ENCODE measurements at places on chromosomes 16 and 17.

- DNase-seq: peak; percentile 82
Observed at GRCh38 chr16:85309656-85310587, 197.7 kb upstream of the CIBAR2 start.

DNA sequence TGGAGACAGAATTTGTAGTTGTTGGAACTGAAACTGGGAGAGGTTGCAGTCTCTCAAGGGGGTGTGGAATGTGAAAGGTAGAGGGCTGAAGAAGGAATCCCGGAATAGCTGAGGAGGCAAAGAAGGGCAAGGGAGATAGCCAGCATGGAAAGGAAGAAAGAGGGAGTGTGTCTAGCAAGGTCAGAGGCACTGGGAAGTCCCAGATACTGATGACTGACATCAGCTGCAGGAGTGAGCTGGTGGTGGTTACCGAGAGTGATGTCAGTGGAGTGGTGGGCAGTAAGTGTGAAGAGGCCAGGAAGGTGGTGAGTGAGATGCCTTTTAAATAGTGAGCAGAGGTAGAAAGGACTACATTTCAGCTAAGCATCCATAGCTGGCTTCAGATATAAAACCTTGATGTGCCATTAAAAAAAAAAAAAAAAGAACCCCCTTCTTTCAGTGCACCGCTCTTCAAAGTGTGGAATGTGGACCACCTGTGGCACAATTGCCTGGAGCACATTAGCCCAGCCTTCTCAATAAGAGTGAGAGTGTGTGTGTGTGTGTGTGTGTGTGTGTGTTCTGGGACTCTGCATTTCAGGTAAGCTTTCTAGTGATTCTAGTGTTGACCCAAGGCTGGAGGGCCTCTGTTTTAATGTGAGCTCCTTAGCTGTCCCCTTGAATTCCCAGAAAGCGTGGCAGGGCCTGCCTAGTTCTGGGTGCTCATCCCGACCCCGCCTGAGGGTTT is 8.5 kb downstream of the PRMT7 start:
- DNase-seq: no peak

GRCh38 chr17:61863801-61864126 is 436 bp upstream of the BRIP1 start:
- no peak for DNase-seq

GRCh38 chr16:24984101-24984500 is 31.1 kb downstream of the ARHGAP17 start:
- DNase-seq: no peak

- DNase-seq: no peak
Observed at GRCh38 chr17:10727192-10727591, 2.6 kb downstream of the TMEM220 start.

- no peak for DNase-seq
Observed at GRCh38 chr17:17345686-17346427, 42.7 kb downstream of the NT5M start.

DNA sequence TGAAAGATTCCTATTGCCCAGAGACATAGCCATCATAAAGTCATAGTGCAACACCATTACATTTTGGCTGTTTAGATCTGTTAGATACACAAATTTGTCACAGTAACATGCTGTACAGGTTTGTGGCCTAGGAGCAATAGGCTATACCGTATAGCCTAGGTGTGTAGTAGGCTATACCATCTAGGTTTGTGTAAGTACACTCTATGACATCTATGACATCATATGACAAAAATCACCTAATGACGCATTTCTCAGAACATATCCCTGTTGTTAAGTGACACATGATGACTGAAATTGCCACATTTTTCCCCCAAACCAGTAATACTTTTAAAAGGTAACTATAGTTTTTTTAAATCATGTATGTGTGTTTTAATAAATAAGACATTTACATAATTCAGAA is 43.3 kb downstream of the NLK start:
- DNase-seq: no peak

- DNase-seq: no peak
Observed at GRCh38 chr16:5323284-5324141, 225.9 kb upstream of the EEF2KMT start.

- no peak for DNase-seq
Observed at GRCh38 chr16:88701581-88702370, 4.4 kb downstream of the RNF166 start.

GRCh38 chr17:55784666-55785065 is 33.8 kb downstream of the PCTP start:
- DNase-seq: no peak

GRCh38 chr17:74502861-74503260 is 28.4 kb downstream of the CD300LB start:
- no peak for DNase-seq

DNA sequence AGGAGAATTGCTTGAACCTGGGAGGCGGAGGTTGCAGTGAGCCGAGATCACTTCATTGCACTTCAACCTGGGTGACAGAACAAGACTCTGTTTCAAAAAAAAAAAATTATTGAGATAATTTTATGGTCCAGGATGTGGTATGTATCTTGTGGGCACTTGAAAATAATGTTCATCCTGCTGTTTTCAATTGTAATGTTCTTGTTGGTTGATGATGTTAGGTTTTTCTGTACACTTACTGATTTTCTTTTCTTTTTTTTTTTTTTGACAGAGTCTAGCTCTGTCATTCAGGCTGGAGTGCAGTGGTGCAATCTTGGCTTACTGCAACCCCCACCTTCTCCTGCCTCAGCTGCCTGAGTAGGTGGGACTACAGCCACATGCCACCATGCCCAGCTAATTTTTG is 29.7 kb downstream of the TBX21 start:
- DNase-seq: no peak

GRCh38 chr16:81552743-81553079 is 108.1 kb downstream of the CMIP start:
- no peak for DNase-seq

DNA sequence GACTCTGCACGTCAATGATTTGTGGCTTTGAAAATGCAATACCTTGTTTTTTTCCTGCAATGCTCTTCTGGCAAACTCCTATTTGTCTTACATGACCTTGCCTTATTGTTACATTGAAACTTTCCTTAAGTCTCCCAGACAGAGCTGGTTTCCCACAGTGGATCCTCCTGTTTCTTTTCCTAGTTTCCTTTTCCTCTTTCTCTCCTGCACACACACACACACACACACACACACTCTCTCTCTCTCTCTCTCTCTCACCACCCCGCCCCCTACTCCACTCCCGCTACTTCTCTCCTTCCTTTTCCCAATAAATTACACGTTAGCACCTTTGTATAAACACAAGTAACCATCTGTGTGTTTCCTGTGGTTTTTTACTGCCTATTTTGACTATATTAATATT is 2.3 kb downstream of the ORC6 start:
- no peak for DNase-seq

DNA sequence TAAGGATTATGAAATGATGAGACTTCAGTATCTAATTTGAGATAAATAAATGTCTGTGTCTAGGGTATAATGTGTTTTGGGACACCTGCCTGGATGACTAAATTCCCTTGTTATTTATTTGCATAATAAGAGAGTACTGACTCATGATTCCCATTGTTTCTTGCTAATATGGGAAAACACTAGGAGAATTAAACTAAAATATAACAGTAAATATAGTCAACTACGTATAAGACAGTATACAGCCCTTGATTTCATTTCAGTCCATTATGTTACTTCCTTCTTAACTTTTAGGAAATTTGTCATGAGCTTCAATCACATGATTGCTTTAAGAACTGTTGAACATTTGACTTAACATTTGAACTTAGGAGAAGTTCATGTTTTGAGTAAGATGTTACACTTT is 62.4 kb downstream of the VMP1 start:
- no peak for DNase-seq

DNA sequence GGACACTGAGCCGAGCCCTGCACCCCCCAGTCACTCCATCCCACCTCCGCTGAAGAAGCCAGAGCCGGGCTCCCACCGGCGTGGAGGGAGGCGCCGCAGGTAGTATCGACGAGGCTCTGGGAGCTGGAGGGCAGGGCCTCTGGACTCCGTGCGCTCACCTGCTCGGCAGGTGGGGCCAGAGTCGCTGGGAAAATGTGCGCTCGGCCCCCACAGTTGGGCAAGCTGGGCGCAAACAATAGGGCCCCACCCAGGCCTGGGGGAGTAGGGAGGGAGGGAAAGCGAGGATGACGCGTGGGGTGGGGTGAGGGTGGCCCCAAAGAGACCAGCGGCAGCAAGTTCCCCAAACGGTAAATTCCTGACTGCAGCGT is 668 bp downstream of the JUP start:
- DNase-seq: no peak

- no peak for DNase-seq
Observed at GRCh38 chr17:79029327-79030009, 5.5 kb downstream of the C1QTNF1 start.

DNA sequence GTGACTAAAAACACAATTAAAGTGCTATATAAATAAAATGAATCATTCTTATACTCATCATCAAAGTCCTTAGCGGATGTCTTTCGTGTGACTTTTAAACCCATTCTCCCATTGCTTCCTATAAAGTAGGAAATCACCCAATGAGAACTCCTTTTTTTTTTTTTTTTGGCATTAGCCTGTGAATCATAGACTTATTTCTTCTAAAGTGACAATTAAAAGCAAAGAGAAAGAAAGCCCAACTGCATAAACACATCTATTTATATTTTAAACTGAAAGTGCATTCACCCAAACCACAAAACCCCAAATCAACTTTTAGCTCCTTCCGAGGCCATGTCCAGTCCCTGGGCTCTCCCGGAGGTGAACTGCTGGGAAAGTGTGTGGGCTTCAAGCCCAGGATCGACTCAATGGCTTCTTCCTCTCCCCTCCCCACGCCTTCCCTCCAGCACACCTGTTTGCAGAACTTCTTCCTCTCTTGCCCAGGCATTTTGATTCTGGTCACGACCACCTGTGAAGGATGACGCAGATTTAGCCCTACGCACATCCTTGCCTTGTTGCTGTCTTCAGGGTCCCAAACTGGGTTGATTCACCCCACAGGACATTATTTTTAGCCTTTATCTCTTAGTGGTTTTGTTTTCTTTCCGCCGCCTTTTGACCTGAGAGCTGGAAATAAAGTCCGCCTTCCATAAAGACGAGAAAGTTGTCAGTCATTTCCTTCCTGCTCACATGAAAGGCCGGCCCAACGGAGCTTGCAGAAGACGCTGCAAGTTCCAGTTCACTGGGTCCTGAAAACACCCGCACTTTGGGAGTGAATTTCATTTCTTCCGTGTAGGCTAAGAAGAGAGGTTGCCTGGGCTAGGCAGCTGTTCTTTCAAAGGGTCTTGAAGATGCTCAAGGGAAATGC is 166.8 kb downstream of the MAP2K6 start:
- peak; percentile 46 for DNase-seq

DNA sequence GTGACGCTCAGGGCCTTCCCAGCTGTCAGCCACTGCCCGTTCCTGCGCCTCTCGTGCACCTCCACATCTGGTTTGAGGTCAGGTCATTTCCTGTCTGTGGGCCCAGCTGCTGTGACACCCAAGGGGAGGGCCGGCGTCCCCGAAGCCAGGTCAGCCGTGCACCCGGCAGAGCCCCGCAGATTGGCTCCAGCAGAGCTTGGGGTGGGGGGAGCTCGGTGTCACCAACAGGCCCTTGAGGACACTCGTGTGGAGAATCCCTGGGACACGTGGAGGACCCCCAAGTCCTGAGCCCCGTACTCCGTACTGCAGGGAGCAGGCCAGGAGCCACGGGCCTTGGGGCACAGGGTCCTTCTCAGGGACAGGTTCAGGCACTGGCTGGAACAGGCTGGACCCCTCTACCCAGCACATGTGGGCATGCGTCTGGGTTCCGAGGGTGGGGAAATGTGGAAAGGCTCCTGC is 4.8 kb downstream of the SPATA2L start:
- no peak for DNase-seq

DNA sequence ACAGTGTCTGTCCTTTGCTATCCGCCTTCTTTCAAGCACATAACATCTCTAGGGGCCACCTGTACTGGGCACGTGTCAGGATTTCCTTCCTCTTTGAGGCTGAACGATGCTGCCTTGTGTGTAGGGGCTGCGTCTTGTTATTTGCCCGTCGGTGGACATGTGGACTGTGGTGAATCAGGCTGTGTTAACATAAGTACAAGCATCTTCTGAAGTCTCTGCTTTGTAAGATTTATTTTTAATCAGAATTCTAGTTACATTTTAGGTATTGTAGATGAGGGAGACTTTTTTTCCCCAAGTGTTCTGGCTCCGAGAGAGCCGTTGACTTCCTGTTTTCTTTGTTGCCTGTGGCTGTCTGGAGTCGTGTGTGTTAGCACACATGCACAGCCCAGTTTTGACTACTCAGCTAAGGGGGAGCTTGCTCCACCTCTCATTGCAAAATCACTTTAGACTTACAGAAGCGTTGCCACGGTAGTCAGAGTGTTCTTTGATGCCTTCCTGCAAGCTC is 26.1 kb downstream of the SPG7 start:
- DNase-seq: peak; percentile 53

GRCh38 chr17:69344939-69345338 is 18.0 kb upstream of the ABCA5 start:
- no peak for DNase-seq

DNA sequence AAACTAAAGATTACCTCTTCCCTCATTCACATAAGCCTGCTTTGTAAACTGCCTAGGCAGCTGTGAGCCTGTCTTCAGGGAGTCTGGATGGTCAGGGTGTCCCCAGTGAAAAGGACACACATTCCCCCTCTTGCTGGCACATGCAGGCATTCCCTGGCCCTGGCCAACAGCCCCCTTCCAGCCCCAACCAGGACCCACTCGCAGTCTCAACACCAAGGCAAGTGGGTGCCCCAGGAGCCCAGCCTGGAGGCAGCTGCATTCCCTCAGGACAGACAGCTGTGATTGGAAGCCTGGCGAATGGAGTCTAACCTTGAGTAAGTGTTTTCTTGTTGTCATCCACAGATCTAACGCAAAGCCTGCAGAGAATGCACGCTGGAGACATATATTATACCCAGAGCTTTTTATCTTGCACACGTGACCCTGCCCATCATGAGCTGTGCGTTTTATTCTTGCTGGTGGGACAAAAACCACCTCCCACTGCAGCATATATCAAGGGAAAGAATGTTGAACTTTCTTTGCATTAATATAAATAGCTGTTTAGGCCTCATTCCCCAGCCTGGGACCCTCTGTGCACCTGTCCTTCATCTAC is 95.0 kb upstream of the LHX1 start:
- DNase-seq: no peak

GRCh38 chr17:44878627-44879221 is 20.5 kb downstream of the EFTUD2 start:
- no peak for DNase-seq

- DNase-seq: peak; percentile 66
Observed at GRCh38 chr17:78383725-78384471, 5.4 kb downstream of the PGS1 start.

- DNase-seq: no peak
Observed at GRCh38 chr16:77191259-77191969, 424 bp downstream of the MON1B start.

Measured in femur (tissue), 1 donor.